Occipital lobe (tissue), 3 donors: ENCODE measurements at places on chromosomes 11 and 22.

DNA sequence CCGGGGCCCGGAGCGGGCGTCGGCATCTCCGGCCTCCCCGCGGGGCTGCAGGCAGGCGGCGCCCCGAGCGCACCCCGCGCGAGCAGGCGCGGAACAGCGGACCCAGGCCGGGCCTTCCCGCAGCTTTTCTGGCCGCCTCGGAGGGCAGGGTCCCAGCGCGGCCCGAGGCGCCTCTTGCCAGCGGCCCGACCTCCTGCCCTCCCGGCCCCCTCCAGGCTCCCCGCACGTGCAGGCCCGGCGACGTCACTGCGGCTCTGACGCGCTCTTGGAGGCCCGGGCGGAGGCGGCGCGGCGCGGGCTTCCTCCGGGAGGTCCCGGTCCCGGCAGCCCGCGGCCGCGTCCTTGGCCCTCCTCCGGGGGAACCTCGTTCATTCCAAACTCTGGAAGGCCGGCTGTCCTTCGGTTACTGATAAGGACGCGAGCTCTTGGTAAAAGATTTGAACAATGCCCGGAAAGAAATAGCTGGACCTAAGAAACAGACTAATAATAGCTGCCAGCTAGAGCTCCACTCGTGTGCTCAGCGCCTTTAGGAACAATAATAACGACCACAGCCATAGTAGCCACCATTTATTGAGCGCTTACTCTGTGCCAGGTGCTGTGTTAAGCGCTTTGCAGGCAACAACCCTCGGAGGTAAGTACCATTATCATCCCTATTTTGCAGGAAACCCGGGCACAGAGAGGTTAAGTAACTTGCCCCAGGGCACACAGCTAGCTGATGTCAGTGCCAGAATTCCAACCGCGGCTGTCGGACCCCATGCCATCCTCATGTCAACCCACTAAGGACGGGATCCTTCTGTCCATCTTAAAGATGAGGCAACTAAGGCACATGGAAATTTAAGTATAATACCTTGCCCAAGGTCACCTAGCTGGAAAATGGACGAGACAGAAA lies 39.1 kb upstream of the CREB3L1 start:
- DNase-seq = no peak

DNA sequence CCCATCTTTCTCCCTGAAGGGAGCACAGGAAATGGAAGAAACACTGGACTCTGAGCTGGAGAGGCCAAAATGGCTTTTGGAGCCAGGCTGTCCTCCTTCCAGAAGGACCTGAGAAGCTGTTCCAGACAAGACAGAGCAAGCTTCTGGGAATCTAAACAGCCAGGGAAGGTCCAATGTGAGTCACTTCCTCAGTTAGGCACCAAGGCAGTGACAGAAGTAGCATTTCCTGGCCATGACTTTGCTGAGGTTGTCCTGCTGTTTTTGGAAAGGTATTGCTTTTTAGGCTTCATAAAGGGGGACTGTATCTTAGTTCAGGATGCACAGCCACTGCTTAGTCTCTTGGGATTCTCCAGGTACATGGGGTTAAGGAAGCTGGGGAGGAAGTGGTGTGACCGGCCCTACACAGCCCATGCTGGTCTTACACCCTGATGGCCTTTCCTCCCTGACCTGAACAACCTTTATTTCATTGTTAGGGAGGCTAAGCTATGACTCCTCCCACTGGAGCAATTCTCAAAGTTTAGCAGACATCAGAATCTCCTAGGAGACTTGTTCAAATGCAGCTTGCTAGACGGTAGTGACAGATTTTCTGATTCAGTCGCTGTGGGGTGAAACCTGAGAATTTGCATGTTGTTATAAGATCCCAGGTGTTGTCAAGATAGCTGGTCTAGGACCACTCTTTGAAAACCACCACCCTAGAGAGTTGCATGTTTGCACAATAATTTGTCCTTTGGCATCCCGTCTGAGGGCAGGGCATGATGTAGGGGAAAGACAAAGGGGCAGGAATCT lies 6.8 kb upstream of the INSC start:
- no peak for DNase-seq

DNA sequence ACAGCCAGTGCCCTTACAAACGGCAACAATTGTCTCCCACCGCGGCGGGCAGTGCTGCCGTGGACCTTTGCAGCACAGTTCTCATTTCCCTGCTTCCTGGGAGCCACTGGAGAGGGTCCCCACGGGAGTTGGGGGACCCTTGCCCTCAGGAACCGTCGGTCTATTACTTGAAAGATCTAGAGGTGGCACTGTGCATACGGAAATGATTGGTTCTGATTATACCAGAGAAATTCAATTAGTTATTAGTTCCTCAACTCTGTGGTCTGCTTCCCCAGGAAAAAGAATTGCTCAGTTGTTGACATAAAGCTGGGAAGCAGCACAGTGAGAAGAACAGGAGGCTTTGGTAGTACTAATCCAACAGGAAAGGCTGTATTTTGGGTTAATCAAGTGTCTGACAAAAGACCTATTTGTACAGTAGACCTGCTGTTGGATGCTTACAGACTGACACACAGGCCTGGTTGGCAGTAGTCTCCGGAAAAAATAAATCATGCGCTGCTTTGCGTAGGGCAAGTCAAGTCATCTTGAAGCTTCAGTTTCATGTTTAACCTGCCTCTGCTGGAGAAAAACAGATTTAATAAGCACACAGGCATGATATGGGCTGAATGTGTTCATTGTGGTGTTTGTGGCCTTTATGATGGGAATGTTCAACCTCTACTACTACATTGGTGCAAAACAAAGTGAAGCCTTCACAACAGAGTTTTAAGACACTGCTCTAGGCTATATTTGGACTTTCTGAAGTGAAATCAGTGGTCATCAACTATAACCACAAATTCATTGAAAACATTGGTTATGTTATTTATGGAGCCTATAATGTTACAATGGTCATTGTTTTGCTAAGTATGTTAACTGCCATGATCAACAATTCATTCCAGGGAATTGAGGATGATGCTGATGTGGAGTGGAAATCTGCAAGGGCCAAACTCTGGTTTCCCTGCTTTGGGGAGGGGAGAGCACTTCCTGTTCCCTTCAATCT lies 54.6 kb upstream of the SC5D start:
- DNase-seq = no peak

GRCh38 chr11:35874751-35875450 lies 69.0 kb upstream of the LDLRAD3 start:
- DNase-seq = no peak

DNA sequence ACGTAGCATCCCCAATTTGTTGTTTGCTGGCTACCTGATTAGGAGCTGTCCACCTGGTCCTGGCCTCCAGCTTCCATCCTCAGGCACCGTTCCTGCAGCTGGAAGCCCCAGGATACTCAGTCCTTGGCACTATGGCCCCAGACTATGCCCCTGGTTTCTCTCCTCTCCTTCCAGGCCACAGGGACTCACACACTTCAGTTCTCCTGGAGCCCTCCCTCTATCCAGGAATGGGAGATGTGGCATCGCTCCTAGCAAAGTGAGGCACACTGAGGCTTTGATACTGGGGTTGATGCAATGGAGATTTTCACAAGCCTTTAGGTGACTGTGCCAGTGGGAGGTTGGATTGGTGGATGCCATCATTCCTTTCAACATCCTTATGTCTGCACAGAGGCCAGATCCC lies 142.8 kb upstream of the B3GAT1 start:
- DNase-seq = no peak

DNA sequence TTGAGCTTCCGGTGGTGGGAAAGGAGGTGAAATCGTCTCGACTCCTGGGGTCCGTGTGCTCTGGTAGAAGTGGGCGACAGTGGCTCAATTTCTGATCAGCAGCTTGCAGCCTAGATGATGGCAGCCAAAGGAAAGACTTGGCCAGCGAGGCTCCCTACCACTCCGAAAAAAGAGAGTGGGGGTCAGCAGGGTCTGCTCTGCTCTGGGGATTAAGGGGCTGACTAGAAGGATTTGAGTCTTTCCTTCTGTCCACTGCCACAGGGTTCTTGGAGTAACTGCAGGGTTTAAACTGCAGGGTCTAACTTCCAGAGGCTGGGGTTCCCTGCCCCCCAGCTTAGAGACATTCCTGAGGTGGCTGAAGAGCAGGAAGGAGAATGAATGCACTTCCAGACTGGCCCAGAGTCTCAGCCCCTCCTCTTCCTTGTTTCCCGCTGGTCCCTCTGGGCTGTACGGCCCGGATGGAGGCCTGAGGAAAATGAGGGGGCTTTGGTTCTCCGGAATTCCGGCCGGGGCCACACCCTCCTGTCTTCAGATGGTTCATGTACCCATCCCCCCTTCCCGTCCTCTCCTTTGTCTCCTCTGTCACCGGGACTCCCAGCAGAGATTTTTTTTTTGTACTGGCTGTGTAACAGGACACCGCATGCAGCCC lies 907 bp downstream of the SERPINH1 start:
- DNase-seq = no peak

DNA sequence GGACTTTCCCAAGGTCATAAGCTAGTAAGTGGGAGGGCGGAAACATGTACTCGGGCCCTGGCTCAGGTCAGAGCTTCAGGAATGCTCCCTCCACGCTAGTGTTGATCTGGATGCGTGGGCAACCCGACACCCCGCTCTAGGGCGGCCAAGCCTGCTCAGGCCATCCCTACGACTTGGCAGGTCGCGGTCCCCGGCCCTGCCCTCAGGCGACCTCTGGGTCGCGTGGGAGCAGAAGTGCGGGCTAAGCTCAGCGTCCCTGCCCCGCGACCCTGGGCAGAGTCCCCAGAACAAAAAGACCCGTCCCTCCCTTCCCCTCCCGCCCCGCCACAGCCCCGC lies 781 bp upstream of the TEF start:
- DNase-seq = no peak

- no peak for DNase-seq
These were observed 26.2 kb downstream of the DNHD1 start for GRCh38 chr11:6523253-6523652.

- no peak for DNase-seq
These were observed 305.5 kb upstream of the PLET1 start for GRCh38 chr11:112566124-112566523.

- no peak for DNase-seq
These were observed 35.6 kb downstream of the KCNC1 start for GRCh38 chr11:17770048-17770652.

GRCh38 chr11:122149202-122149601 lies 33.2 kb upstream of the BLID start:
- no peak for DNase-seq

- no peak for DNase-seq
These were observed 38.5 kb downstream of the SHANK2 start for GRCh38 chr11:71213696-71214552.

- no peak for DNase-seq
These were observed 97.3 kb downstream of the CTTN start for GRCh38 chr11:70495351-70496310.

GRCh38 chr11:100719362-100719761 lies 32.3 kb downstream of the ARHGAP42 start:
- DNase-seq = no peak

- DNase-seq = no peak
These were observed 28.0 kb downstream of the OR8D1 start for GRCh38 chr11:124285610-124286344.

DNA sequence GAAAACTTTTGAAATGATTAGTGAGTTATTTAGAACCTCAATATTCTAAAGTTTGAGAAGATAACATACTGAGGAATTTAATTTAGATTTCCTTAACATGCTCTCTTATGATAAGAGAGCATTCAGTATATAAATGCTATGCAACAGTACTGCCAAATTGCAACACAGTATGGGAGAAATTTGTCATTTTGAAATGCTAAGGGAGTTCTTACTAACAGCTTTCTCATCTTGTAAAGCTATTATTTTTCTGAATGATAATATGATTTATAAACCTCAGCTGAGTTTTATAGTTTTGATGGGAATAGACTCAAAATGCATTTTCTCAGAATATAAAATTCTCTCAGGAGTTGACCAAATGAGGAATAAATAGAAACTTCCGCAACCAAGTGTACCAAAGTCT lies 108.4 kb downstream of the SPON1 start:
- DNase-seq = no peak
